ENCODE measurements at places on chromosomes 4 and X.

GRCh38 chrX:12308420-12308819 is 170.1 kb downstream of the FRMPD4 start:
- no peaks in the 10 kb centered on the region for H3K27me3 ChIP-seq
- no peaks in the 10 kb centered on the region for H3K36me3 ChIP-seq
- no peak for DNase-seq
- H3K4me1 ChIP-seq: no peaks in the 10 kb centered on the region
- H3K27ac ChIP-seq: no peak overlapping the region
- H3K4me3 ChIP-seq: no peak overlapping the region

- no peak overlapping the region for H3K4me3 ChIP-seq
- H3K4me1 ChIP-seq: no peaks in the 10 kb centered on the region
- no peak overlapping the region for H3K27ac ChIP-seq
- no peaks in the 10 kb centered on the region for H3K27me3 ChIP-seq
These were observed 28.1 kb downstream of the MCUB start for GRCh38 chr4:109588176-109588575.

DNA sequence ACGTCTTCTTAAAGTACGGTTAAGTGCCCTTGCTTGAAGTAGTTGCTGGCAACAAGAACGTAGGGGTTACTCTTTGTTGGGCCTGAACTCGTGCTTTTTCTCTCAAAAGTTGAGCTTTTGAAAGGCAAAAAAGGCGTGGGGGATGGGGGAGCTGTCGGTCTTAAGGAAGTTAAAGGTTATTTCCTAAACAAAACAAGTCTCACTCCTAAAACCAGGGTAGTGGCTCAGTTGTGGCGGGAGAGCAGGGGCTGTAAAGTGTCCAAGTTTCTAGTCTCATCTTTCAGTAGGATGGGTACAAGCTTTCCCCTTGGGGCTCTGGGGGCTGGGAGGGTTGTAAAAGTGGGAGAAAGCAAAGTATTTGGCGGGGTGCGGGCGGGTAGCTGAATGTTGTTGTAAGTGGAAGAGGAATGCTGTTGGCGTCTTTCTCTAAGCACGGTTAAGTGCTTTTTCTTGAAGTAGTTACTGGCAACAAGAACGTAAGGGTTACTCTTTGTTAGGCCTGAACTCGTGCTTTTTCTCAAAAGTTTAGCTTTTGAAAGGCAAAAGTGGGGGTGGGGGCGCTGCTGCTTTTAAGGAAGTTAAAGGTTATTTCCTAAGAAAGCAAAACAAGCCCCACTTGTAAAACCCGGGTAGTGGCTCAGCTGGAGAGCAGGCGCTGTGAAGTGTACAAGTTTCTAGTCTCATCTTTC is 904 bp upstream of the WDR1 start:
- H3K4me3 ChIP-seq: peak overlapping the region; percentile 74
- no peaks in the 10 kb centered on the region for H3K27me3 ChIP-seq

GRCh38 chrX:19342331-19342906 is 1.3 kb upstream of the PDHA1 start:
- no peak overlapping the region for H3K4me3 ChIP-seq
- H3K4me1 ChIP-seq: 0 out of 2 replicates have a peak, but pooled peaks cover 3% of the 10 kb centered on the region
- H3K27ac ChIP-seq: no peak overlapping the region
- no peaks in the 10 kb centered on the region for H3K36me3 ChIP-seq

DNA sequence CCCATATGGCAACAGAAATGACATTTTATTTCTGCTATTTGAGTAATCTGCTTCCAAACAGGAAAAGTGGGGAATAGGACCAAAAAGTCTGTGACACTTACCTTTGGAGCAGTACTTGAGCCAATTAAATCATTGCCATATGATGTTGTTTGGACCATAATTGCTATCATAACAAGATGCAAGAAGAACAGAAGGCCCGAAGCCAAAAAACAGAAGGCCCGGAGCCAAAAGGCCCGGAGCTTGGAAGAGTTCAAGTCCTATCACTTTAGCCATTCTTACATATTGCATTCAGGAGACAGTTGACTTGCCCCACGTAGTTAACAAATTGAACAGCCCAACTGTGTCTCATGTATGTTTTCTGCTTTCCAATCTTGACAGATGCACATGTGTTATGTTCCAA is 285.6 kb downstream of the ARHGAP24 start:
- no peak for DNase-seq
- H3K36me3 ChIP-seq: no peaks in the 10 kb centered on the region
- no peaks in the 10 kb centered on the region for H3K27me3 ChIP-seq
- peaks cover 23% of the 10 kb centered on the region for H3K4me1 ChIP-seq
- no peak overlapping the region for H3K27ac ChIP-seq
- no peak overlapping the region for H3K4me3 ChIP-seq

DNA sequence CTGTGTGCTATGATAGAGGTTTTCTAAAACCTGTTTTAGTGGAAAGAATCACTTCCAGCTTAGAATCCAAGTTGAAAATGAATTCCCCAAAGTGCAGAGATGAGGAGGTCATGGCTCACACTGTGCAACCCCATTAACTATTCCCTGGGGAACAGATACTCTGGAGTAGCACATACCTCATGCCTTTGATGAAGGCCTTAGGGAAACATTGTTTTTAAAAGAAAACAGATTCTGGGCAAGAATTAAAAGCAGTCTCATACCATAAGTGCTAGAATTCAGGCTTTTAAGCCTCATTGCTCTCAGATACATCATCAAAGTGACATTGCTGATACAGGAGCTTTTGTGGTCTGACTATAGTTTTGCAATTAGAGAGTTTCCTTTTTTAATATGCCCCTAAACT is 115.1 kb downstream of the NDST4 start:
- no peaks in the 10 kb centered on the region for H3K36me3 ChIP-seq
- no peak overlapping the region for H3K4me3 ChIP-seq
- H3K4me1 ChIP-seq: peaks cover 5% of the 10 kb centered on the region
- H3K27ac ChIP-seq: no peak overlapping the region
- no peak for DNase-seq
- no peaks in the 10 kb centered on the region for H3K27me3 ChIP-seq

GRCh38 chrX:128781506-128781905 is 729.3 kb upstream of the ACTRT1 start:
- DNase-seq: no peak
- H3K4me1 ChIP-seq: no peaks in the 10 kb centered on the region
- H3K27ac ChIP-seq: no peak overlapping the region
- H3K4me3 ChIP-seq: no peak overlapping the region

- no peaks in the 10 kb centered on the region for H3K27me3 ChIP-seq
- no peaks in the 10 kb centered on the region for H3K36me3 ChIP-seq
- H3K4me1 ChIP-seq: no peaks in the 10 kb centered on the region
- no peak overlapping the region for H3K4me3 ChIP-seq
These were observed 497.6 kb downstream of the CCSER1 start for GRCh38 chr4:90624781-90625180.

DNA sequence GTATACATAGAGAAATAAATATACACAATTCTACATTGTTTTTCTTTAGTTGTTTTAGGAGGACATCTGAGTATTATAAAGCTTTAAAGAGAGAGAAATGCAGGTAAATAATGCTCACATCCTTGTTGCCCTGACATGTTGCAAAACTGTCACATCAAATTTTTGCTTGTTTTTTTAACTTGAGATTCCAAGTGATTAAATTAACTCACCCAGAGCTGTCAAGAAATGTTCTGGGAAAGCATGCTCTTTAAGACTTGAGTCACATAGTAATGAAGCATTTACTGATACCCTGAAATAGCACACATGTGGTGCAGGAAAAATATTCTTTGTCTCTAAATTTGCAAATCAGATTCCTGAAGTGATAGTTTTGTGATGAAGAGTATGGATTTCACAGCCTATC is 665.6 kb downstream of the FSTL5 start:
- no peak overlapping the region for H3K27ac ChIP-seq
- no peaks in the 10 kb centered on the region for H3K27me3 ChIP-seq
- H3K4me3 ChIP-seq: no peak overlapping the region
- DNase-seq: no peak
- no peaks in the 10 kb centered on the region for H3K36me3 ChIP-seq

GRCh38 chr4:108240366-108240765 is 71.6 kb upstream of the LEF1 start:
- DNase-seq: no peak
- peaks cover 14% of the 10 kb centered on the region for H3K4me1 ChIP-seq
- no peak overlapping the region for H3K4me3 ChIP-seq
- H3K36me3 ChIP-seq: no peaks in the 10 kb centered on the region
- H3K27me3 ChIP-seq: no peaks in the 10 kb centered on the region
- no peak overlapping the region for H3K27ac ChIP-seq

Measured in SJSA1 (cell line).